ENCODE measurements at places on chromosomes 7 and 10.

DNA sequence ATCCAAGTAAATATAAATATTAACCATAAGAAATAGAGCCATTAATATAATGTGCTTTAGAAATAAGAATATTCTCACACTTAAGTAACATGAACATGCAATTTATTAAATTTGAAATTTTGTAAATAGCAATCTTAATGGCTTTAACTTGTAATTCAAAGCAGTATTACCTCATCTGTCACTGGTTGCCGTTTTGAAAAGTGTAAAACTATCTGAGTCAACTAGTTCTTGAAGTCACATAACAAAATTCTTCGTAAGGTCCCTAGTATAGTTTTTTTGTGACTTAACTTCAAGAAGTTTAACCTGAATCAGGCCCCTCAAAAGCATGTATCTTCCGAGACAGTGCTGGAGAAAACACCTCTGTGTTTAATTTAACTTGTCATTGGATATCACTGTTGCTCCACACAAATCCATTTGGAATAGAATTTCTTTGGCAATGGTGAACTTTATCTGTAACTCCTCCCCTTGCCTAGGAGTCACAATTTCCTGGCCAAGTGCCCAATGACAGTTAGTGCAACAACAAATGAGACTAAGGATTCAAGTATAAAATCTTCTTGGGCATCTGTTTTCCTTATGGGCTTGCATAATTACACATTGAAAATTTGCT lies 47.1 kb downstream of the NT5C2 start:
- DNase-seq: no peak

GRCh38 chr7:1591876-1592275 lies 22.0 kb upstream of the PSMG3 start:
- DNase-seq: no peak

GRCh38 chr7:134662871-134663205 lies 16.2 kb downstream of the BPGM start:
- no peak for DNase-seq

DNA sequence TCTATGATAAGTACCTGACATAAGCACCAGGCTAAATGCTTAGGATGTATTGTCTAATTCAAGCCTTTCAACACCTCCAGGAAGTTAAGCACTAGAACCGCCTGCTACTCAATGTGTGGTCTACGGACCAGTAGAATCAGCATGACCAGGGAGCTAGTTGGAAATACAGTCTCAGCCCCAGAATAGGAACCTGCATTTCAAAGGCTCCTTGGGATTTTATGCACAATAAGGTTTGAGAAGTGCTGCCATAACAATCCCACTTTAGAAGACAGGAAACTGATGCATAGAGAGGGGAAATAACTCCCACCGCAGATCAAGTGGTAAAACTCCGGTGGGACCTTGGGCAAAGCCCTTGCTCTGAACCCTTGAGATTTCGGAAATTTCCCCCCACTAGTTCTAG lies 8.8 kb upstream of the DUSP5 start:
- no peak for DNase-seq

DNA sequence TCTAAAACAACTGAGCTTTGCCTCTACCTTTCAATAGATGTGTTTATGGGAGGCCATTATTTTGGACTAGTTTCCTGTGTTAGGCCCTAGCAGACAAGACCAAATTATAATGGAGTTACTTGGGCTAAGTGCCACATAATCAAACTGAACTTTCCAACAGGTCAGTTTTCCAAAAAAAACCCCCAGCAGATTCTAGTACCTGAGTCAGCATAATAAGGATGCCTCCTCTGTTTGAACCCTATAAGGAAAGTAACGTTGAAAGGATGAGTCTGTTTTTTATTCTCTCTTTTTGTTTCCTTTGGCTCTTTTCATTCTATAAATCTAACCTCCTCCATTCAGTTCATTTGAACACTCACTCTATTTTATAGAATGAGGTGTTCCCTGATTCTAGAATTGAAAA lies 148.1 kb upstream of the FAM3C start:
- DNase-seq: no peak

DNA sequence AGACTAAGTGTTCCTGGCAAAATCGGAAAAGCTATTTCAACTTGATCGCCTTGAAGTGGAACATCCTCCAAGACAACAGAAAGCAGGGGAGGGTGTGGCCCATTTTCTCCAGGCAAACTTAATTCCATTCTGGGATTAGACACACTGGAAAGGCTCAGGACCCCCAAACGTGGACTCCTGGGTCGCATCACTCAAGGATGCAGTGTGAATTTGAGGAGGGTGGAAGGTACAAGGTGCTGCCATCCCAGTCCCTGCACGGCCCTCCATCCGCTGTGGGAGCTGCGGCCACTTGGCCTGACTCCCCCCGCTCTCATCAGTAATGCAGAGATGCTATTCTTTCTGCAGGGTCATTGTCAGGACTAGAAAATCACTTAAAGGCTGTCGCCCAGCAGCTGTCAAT lies 2.4 kb downstream of the CNPY1 start:
- no peak for DNase-seq

DNA sequence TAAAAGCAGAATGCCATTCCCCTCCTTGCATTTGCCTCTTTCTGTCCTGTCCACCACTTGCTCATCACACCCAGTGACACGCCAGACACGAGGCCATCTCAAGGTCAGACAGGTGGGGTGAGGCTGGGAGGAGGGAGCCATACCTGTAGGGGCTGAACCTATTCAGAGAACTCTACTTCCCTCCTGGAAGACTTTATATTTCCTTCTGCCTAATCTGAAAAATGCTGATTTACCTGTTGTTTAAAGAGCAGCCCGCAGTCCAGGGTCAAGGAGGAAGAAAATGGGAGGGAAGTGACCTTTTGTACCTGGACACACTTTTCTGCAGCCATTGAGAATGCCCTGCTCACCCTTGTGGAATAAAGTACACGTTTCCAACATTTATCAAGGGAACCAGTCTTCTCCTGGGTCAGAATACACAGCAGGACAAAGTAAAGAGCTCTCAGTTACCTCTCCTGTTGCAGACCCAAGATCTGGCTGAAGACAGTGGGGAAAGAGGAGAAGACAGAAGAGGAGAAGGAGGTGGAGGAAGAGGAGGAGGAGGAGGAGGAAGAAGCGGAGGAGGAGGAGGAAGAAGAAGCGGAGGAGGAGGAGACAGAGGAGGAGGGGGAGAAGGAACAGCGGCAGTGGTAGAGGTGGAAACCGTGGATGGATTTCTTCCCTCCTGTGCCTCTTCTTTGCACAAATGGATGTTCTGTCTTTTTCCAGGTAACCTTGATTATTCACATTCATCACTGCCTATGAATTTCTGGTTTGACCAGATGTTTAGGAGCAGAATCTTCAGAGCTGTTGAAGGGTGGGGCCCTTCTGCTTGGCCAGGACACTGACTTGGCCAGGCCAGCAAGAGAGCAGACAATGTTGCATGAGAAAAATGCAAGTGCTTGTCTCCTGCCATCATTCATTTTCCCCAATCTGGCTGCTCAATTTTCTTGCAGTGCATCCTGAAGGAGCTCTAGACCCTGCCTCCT lies 1.2 kb upstream of the BLNK start:
- no peak for DNase-seq

DNA sequence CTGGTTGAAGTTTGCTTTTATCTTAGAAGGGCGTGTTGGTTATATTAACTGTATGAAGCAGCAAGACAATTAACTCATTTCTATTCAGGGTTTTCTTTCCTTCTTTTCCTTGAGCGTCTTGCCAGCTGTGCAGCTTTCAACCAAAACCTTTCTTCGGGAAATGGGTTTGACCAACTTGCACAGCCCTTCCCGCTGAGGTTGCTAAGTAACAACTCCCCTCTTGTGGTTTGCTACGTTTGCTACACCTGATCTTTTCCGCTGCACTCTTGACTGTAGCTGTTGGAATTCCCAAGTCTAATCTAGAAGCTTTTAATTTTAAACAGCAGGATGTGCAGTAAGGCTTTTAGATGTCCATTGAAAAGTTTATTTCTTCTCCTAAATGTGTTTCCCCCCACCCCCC lies 116.9 kb downstream of the CDCA7L start:
- DNase-seq: no peak

- DNase-seq: no peak
These were observed 755.4 kb downstream of the KCNMA1 start for GRCh38 chr10:76882245-76882644.

DNA sequence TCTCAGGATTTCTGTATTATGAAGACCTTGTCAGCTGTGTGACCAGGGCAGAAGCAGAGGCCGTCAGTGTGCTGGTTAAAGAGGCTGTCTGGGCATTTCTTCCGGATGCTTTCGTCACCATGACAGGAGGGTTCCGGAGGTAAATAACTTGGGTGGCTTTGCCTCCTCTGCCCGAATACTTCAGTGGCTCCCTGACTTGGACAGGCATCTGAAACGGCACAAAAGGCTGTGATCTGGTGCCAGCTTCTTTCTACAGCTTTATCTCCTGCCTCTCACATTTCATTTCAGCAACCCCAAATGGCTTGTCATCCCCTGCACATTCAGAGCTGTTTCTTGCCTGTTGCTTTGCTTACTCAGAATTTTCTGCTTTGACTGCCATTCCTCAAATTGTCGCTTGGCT lies 23.2 kb downstream of the DNTT start:
- DNase-seq: no peak

GRCh38 chr10:15313843-15314242 lies 57.2 kb downstream of the FAM171A1 start:
- no peak for DNase-seq

DNA sequence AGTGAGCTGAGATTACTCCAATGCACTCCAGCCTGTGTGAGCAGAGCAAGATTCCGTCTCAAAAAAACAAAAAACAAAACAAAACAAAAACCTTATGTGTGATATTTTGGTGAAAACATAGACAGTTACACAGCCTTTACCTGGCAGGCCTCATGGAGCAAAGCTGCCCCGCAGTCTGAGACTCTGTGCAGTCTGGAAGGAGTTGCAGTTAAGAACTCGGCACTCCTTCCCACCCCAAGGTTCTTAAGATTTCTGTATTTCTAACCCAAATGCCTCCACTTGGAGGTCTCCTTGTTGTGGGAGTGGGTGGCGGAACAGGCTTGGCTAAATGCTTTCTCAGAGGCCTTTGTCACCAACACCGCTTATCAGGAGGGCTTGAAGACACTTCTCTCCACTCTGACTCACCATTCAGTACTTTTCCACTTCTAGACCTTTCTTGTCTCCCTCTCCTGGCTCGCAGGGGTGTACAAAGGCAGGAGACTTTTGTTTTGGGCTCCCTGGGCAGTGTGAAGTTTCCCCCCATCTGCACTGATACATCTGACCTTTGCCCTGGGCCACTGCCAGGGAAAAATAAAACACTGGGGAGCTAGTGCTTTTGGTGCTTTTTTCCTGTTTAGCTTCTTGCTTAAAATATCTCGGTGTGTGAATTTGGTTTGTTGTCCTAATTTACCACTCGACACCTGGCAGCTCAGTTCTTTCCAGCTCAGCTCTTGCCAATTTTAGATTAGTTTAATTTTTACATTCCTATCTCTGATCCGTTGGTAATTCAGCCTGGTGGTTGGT lies 51.3 kb upstream of the MAGI2 start:
- DNase-seq: no peak

GRCh38 chr7:56083150-56083785 lies 9.5 kb downstream of the PHKG1 start:
- peak; percentile 20 for DNase-seq

- no peak for DNase-seq
These were observed 179.8 kb upstream of the PDE1C start for GRCh38 chr7:32250003-32250402.

DNA sequence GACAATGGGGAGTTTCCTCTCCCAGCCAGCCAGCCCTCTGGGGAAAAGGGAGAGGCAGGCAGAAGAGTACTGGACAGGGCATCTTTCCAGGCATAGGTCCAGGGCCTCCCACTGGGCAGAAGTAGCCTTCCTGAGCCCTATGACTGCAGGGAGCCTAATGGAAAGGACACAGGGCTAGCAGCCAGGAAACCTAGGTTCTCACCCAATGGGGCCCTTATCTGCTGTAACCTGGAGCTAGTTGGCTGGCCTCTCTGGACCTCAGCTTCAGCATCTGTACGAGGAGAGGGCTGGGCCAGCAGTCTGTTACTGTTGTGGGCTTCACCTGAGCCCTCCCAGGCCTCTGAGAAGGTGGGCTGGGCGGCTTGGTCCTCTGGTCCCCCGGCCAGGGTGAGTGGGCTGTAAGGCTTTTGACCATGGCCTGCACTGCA lies 22.4 kb downstream of the LDB3 start:
- DNase-seq: no peak

DNA sequence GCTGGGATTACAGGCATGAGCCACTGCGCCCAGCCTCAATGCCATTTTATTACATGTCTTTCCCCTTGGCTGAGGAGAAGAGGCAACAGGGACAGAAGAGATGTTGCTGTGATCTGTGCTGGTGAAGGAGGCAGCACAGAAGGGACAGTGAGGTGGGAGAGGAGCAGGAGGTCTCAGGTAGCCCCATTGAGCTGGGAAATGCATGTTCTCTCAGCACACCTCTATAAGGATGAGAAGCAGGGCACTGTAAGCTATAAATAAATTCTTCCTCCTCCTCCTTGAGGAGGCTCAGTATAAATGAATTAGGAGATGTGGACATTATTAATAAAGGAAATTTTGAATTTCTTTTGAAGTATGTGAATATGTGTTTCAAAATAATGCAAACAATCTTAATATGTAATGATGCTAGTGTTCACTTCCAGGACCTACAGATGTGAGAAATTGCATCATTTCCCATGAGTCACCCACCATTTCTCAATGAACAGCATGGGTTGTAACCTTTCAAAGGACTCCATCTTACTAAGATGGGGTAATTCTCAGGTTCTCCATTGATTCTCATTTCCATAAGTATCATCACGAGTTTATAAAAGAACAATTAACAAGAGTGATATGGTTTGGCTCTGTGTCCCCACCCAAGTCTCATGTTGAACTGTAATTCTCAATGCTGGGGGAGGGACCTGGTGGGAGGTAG lies 88.9 kb upstream of the ODAD2 start:
- no peak for DNase-seq

GRCh38 chr7:105799006-105799405 lies 77.4 kb downstream of the ATXN7L1 start:
- no peak for DNase-seq

DNA sequence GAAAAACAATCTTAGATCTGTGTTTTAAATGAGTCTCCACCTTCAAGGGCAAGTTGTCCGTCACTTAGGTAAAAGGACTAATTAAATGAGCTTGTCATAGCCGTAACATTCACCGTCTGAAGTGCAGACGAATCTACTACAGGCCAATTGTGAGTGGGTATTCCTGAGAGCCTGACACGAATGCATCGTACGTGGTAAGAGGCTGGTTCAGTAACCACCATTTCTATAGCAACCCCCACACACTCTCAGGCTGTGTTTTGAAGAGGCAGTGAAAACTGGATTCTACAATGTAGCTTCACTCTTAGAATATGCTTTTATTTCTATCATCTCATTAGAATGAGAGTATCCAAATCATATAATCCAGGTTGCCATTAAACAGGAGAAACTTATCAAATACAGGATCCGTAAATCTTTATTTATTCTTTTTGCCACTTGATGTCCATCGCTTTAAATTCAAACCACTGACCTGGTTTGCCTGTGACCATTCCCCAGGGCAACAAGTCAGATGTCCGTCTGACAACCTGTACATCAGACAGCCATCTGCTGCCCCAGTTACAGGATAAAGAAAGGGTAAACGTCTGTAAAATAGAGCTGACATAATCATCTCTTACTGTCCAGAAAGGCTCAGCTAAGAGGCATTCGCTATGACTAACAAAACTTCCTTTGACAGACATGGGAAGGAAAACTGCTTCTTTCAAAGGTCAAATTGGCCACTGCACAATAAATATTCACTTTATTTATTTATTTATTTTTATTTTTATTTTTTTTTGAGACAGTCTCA lies 70.3 kb upstream of the NMT2 start:
- DNase-seq: no peak

Measured in COR-L47 (cell line).